ENCODE measurements at places on chromosomes 6 and 20.

DNA sequence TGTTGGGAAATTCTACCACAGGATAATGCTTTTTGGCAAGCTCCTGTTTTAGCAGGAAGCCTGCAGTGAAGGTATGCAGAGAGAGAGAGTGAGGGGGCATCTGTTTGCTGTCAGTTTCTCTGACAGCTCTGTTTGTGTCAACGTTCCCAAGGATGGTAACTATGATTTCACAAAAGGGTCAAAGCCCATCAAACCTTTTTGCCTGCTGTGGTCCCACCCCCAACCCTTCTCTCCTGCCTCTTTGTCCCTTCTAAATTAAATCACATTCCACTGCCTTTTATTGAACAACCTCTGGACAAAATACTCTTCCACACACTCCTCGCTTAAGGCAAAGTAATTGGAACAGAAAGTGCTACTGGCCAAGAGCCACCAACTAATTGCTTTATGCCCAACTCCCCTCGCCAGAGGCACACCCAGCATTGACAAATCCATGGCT, 128.3 kb downstream of the TSHZ2 start:
- DNase-seq = no peak

- DNase-seq = no peak
These were observed 50.7 kb downstream of the CLIC5 start for GRCh38 chr6:45965007-45965406.

DNA sequence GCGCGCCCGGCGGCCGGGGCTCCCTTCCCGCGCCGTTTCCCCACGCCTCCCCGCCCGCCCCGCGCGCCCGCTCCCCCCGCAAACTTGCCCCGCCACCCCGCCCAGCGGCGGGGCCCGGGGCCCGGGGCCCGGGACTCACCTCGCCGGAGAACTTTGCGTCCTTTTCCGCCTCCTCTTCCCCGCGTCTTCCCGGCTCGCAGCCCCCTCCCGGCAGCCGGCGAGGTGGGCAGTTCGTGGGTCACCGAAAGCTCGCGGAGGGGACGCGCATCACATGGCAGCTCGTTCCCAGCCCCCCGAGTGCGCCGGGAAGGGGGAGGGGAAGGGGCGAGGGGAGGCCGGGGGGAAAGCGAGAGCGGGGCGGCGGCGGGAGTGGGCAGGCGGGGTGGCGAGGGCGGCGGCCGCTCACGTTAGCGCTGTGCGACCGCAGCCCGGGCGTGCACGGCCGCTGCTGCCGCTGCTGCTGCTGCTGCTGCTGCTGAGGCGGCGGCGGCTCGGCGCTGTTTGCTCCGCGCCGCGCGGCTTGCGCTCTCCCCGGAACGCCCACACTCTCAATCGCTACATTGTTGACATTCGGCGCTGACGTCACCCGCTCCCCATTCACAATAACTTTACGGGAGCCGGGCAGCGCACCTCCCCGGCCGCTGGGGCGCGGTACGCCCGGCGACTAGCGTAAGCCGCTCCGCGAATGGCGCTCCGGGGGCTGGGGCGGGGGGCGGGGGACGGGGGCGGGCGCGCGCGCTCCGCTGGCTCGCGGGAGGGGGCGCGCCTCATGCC, at the start of gene BACH2:
BACH2 (minus strand) TSS at position 503 of the 774 bp plus-strand sequence. CDS start 287,999 bp downstream, outside the sequence.
- peak; percentile 93 for DNase-seq

DNA sequence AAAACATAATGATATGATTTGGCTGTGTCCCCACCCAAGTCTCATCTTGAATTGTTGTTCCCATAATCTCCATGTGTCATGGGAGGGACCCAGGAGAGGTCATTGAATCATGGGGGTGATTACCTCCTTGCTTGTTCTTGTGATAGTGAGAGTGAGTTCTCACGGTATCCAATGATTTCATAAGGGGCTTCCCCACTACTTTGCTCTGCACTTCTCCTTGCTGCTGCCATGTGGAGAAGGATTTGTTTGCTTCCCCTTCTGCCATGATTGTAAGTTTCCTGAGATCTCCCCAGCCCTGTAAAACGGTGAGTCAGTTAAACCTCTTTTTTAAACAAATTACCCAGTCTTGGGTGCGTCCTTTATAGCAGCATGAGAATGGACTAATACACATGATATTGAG, 156.8 kb upstream of the PLCB4 start:
- DNase-seq = no peak

- no peak for DNase-seq
These were observed 205.6 kb upstream of the GGTLC1 start for GRCh38 chr20:24194143-24194542.

DNA sequence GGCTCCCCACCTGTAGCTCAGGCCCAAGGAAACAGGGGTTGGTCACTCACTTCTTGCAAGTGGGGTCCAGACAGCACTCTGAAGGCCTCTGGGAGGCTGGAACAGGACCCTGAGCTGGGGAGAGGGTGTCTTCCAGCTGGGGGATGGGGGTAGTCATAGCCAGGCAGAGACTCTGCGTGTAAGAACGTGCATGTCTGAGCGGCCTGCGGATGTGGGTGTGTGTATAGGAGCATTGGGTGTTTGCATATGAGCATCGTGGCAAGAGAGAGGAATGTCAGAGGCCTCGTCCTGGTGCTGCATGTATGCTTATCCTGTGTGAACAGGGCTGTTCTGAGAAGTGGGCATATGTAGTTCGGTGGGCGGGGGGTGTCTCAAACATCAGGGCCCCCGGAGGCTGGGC, 12.1 kb downstream of the BPIFB3 start:
- no peak for DNase-seq

DNA sequence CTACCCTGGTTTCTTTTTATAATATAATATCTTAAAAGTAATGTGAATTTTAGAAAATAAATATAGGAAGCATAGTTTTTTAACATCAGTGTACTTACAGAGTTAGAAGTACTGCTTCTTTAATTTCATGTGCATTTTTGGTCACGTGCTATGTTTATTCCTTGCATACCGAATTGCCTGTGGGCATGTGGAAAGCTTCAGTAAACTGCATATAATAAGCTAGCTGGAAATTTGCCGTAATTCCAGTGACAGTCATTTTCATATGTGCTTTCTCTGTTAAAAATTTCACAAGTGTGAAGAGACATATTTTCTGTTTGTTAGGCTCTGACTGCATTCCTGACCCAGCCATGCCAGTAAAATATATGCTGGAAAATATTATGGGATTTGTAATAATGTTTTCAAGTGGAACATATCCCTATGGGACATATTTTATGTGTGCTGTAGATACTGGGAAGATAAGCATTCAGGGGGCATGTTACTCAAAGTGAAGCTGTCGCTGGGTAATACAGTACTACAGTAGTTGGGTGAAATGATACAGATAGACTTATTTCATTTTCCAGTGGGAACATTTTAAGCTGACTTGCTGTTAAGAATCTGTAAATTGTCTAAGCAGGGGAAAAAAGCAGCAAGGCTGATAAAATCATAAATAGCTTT, 616.7 kb downstream of the FRK start:
- DNase-seq = no peak

GRCh38 chr6:1076531-1077459, 235.1 kb upstream of the FOXQ1 start:
- DNase-seq = no peak

- DNase-seq = no peak
These were observed 596 bp downstream of the GATA5 start for GRCh38 chr20:62475027-62475771.

DNA sequence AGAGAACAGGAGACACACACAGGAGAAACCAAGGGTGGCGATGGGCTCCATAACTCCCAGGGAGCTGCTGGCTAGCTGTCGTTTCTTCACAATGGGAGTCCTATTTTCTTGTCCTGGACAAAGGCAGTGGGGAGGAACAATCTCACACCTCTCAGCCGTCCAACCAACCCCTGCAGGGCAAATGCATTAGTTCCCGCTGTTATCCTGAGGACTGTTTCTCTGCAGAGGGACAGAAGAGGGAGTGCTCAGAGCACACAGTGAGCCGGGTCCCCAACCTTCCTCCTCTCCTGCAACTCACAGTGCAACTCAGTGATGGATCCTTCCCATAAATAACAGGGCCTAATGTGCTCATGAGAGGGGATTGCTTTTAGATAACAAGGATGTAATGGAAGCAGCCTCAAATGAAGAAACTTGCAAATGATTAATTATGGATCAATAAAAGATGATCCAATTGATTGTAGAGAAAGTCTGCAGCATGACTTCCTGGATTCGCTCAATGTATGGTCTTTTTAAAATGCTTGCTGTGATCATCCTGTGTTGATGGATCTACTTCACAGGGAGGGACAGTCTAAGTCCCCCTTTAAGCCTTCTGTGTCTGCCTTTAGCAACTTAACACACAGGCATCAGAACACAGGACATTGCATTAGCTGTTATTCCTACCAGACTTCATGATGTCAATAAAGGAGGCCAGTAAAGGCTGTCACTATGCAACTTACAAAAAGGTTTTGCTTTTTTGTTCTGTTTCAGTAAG, 453.4 kb upstream of the AGPAT4 start:
- no peak for DNase-seq

DNA sequence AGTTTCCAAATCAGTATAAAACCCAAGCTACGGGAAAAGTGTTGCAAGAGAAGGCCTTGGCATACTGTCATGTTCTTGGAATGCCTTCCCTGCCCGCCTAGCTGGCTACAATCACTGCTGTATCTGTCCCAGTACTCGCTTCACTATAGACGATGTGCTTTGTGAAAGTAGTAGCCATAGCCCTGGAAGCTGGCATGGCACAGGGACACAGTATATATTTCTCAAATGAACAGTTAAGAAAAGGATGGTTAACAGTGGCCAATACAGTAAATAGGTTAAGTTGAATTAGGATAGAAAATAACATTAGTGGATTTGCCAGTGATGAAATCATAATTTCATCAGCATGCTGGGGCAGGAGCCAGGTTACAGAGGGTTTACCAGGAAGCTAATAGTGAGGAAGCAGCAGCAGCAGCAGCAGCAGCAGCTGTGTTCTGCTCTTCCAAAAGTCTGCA, 499.3 kb downstream of the CDKAL1 start:
- peak; percentile 47 for DNase-seq

DNA sequence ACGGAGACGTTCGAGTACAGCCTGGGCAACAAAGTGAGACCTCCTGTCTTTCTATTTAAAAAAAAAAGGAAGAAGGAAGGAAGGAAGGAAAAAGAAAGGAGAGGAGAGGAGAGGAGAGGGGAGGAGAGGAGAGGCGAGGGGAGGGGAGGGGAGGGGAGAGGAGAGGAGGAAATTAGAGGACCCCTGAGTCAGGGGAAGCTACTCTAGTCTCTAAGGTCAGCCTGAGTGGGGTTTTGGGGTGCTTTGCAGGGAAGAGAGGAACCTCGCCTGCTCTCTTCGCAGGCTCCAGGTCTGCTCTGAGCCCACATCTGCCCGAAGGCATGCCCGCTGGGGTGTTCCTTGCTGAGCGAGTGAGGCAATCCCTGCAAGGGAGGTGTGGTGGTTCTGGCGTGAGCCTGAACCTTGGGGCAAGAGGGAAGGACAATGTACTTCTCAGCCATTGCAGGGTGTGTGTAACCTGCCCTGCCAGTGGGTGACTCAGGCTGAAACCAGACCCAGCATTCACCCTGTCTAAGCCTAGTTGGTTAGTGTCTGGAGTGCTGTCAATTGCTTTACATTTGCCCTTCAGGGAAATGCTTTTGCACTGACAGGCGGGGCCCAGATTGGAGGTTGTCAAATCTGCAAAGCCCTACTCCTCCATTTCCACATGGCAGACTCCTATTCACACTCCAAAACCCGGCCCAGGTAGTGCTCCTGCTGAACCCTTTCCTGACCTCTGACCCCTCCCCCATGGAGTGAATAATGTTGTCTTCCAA, 15.3 kb upstream of the MMP9 start:
- DNase-seq = no peak

GRCh38 chr20:11607047-11607446, 310.6 kb upstream of the BTBD3 start:
- no peak for DNase-seq

DNA sequence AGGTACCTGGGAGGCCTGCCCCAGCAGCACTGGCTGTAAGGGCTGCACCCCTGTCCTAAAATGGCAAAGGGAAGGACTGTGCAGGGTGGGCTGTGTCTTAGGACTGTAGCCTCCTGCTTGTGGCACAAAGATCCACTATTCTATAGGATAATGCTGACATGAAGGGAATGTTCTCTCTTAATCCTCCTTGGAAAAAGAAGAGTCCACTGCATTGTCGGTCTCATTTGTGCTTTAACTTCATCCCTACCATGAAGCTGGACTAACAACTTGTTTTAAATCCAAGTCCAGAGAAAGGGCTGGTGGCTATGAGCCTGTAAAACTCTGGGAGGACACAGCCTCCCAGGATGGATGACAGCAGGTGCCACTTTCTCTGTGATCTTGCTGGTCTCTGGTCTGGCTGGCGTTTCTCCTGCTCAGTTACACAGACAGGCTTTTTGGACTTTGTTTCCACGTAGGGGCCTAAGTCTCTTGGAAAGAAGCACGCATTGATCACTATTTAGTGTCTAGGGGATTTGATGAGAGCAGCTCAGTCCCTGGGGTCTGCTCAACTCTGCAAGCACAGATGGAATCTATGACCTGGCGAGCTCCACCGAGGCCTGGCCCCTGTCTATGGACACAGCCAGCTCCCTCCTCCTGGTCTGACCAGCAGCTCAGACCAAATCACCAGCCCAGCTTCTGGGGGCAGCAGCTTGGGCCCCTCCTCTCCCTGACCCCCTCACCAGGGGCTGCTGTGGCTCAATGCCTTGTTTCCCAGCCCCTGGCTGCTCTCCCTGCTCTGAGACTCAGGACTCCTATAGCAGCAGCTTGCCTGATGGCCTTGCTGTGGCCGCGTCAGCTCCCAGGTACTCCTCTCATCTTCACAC, 4.8 kb downstream of the CST3 start:
- no peak for DNase-seq

- DNase-seq = no peak
These were observed 110.1 kb downstream of the GPR63 start for GRCh38 chr6:96727144-96727543.

- DNase-seq = no peak
These were observed 161.4 kb downstream of the PDE7B start for GRCh38 chr6:136012943-136013342.

DNA sequence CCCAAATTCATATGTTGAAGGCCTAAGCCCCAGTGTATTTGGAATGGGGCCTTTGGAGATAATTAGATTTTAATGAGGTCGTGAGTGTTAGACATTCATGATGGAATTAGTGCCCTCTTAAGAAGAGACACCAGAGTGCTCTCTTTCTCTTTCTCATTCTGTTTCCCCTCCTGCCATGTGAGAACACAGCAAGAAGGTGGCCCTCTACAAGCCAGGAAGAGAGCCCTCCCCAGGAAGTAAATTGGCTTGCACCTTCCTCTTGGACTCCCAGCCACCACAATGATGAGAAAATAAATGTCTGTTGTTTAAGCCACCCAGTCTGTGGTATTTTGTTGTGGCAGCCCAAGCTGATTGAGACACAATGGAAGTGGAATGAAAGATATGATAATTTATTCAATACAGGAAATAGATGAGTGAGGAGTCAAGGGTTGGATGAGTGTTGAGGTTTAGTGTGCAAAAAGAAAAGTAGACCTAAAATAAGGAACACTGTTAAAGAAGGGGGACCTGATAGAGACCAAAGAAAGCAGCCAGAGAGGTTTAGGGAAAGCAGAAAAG, 25.9 kb upstream of the ATXN1 start:
- no peak for DNase-seq

GRCh38 chr6:30356536-30356935, 11.6 kb downstream of the RPP21 start:
- DNase-seq = no peak

Data from left ventricle myocardium superior (tissue), 1 donor.